ENCODE measurements at places on chromosomes 7 and 10.

- DNase-seq = no peak
- H3K4me3 ChIP-seq = peak overlapping the region; percentile 61
- H3K27ac ChIP-seq = peak overlapping the region; percentile 55
- no peaks in the 10 kb centered on the region for H3K27me3 ChIP-seq
- H3K4me1 ChIP-seq = peaks cover 2% of the 10 kb centered on the region
- no peaks in the 10 kb centered on the region for H3K36me3 ChIP-seq
These were observed 120.6 kb downstream of the LYZL1 start for GRCh38 chr10:29409241-29410054.

DNA sequence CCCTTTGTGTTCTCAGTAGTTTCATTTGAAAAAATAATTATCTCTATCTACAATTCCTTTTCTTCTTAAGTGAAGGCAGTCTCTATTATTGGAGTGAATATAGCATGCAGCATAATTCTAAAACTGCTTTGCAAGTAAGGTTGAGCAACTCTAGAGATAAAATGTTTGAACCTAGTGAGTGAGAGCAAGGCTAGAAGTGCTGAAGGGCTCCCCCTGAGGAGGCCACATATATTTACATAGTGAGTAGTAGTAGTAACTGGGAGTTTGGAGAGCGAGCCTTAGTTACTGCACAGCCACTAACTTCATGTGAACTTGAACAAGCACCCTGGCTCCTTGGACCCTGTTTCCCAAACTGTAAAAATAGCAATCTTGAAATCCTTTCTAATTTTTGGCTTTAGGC is 141.5 kb upstream of the DKK1 start:
- no peak overlapping the region for H3K27ac ChIP-seq
- no peaks in the 10 kb centered on the region for H3K4me1 ChIP-seq
- H3K36me3 ChIP-seq = no peaks in the 10 kb centered on the region

DNA sequence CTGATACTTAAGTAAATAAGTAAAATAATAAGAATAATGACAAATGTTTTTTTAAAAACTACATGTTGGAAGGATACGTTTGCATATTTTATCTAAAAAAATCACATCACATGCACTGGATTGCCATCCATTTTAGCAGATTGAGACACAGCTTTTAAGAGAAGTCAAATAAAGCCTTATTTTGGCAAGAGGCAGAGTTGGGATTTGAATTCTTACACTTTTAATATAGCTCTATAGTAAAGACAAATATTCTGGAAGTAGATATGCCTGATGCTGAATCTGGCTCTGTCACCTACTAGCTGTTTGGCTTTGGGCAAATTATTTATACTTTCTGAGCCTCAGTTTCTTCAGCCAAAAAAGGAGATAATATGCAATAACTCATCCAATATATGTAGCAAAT is 386.4 kb downstream of the ETV1 start:
- H3K36me3 ChIP-seq = no peaks in the 10 kb centered on the region
- H3K27me3 ChIP-seq = no peaks in the 10 kb centered on the region
- no peaks in the 10 kb centered on the region for H3K4me1 ChIP-seq
- no peak for DNase-seq
- no peak overlapping the region for H3K4me3 ChIP-seq

- no peak overlapping the region for H3K4me3 ChIP-seq
- no peak for DNase-seq
- no peak overlapping the region for H3K27ac ChIP-seq
- H3K27me3 ChIP-seq = no peaks in the 10 kb centered on the region
- H3K36me3 ChIP-seq = no peaks in the 10 kb centered on the region
These were observed 28.6 kb upstream of the PROSER2 start for GRCh38 chr10:11794566-11794965.

DNA sequence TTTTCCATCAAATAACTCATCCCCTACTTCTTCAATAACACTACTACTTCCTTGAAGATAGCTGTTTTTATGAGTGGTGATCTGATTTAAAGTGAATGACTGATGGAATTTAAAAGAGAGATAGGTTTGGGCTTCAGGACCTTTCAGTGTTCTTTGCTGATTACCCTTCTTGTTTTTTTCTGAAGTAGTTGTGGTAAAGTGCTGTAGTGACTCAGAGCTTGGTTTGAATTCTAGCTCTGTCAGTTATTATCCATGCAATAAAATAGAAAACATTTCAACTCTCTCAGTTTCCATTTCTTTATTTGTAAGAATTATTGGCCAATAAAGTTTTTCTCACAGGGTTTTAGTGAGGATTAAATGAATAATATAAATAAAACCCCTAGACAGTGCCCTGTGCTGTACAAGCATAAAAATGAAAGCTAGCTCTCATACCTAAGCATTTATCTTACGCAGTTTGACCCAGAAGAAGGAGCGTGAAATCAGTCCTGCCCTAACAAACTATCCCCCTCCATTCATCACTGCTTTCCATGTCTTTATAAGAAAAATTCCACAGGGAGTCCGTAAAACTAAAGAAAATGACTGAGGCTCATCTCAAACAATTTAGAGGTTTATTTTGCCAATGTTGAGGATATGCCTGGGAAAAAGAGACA is 25.1 kb upstream of the AKAP9 start:
- no peak overlapping the region for H3K4me3 ChIP-seq
- DNase-seq = no peak
- H3K27ac ChIP-seq = no peak overlapping the region
- no peaks in the 10 kb centered on the region for H3K36me3 ChIP-seq

DNA sequence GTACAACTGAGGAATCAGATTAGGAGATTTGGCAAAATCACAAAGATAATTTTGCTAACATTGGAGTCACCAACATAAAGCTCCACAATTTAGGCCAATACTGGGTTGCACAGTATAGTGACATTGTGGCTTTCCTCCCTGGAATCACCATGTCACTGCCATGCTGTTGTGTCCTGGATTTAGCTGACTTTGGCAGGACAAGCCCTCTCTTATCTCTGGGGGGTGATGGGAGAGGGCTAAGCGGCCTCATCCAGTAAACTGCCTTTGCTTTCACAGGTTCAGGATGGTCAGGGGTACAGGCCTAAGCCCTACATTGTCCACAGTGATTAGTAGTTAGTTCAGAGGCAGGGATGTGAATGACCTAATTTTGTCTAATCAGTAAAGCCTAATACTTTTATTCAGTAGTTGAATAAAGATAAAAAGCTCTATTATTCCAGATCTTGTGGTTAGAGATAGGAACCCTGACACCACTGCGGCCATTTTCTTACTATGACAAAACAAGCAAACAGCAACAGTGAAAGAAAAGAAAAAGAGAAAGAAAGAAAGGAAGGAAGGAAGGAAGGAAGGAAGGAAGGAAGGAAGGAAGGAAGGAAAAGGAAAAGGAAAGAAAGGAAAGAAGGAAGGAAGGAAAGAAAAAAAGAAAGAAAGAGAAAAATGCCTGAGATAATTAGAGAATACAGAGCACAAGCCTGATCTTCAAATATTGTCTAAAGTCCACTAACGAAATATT is 140.1 kb downstream of the ETV1 start:
- no peak for DNase-seq
- no peak overlapping the region for H3K4me3 ChIP-seq
- no peak overlapping the region for H3K27ac ChIP-seq

- no peaks in the 10 kb centered on the region for H3K4me1 ChIP-seq
- H3K27ac ChIP-seq = no peak overlapping the region
- DNase-seq = no peak
- no peak overlapping the region for H3K4me3 ChIP-seq
- H3K27me3 ChIP-seq = no peaks in the 10 kb centered on the region
- H3K36me3 ChIP-seq = no peaks in the 10 kb centered on the region
These were observed 182.8 kb upstream of the MBL2 start for GRCh38 chr10:52955337-52955736.

DNA sequence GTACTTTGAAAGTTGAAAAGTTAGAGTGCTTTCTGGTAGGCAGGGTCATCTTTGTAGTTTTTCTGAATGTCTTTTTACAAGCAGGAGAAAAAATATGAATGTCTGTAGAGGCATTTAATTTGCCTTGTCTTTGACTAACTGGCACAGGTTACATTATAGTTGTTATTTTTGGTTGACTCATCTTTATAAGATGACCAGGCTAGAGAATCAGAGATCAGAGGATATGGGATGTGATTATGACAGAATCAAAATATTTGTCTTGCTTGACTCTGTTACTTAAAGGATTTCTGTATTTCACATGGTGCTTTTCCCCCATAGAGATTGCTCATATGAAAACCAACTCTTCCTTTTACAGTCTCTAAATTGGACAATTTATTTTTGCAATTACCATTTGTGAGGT is 2.4 kb downstream of the ZMYND11 start:
- H3K36me3 ChIP-seq = no peaks in the 10 kb centered on the region
- no peak overlapping the region for H3K4me3 ChIP-seq
- DNase-seq = no peak
- peaks cover 13% of the 10 kb centered on the region for H3K4me1 ChIP-seq

DNA sequence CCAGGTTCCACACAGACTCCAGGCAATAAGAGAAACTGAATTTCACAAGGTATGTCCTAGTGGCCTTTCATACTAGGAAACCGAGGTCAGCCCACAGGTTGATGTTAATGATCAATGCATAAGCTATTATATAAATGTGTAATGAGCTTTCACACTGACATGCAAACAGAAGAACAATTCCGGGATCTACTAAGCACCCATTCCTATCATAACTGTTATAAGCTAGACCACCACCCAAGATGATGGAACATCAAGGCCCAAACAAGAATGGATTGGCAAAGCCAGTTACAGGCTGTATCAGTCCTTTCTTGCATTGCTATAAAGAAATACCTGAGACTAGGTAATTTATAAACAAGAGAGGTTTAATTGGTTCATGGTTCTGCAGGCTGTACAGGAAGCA is 15.2 kb downstream of the SORBS1 start:
- no peaks in the 10 kb centered on the region for H3K4me1 ChIP-seq
- H3K36me3 ChIP-seq = no peaks in the 10 kb centered on the region
- no peaks in the 10 kb centered on the region for H3K27me3 ChIP-seq
- no peak overlapping the region for H3K4me3 ChIP-seq
- no peak for DNase-seq

DNA sequence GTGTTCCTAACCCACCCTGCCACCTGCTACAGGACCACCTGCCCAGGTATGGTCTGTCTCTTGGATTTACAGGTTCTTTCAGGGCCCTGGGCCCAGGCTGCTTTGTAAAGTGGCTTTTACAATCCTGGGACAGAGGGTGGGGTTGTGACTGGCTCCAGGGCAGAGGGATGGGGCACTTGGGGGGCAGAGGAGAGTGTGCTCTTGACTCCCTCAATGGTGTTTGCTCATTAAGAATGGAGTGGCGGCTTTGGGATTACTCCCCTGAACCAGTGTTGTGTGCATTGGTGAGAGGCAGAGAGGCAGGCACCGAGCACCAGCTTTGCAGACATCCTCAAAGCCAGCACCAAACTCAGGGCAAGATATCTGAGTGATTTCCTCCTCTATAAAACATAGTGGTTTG is 43.5 kb downstream of the VWA2 start:
- no peaks in the 10 kb centered on the region for H3K4me1 ChIP-seq
- H3K27me3 ChIP-seq = no peaks in the 10 kb centered on the region
- no peak overlapping the region for H3K4me3 ChIP-seq
- DNase-seq = no peak
- no peak overlapping the region for H3K27ac ChIP-seq
- no peaks in the 10 kb centered on the region for H3K36me3 ChIP-seq

DNA sequence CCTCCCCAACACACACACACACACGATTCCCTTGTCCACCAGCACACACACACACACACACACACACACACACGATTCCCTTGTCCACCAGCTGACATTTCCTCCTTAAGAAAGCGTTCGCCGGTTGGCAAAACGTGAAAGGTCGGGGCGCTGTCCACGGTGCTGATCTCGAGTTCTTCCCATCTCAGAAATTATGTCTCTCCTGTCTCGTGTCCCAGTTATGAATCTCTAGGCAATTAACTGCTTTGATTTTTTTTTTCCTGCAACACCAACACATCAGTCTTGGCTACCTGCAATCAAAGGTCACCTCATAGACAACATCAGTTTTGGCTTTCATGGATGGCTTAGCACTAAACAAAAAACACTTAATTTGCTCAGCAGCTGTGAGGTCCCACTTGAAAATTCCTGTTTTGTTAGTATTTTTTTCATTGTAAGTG is 1.9 kb downstream of the INA start:
- H3K36me3 ChIP-seq = no peaks in the 10 kb centered on the region
- H3K4me3 ChIP-seq = no peak overlapping the region
- H3K4me1 ChIP-seq = peaks cover 21% of the 10 kb centered on the region
- H3K27ac ChIP-seq = no peak overlapping the region
- DNase-seq = peak; percentile 21

GRCh38 chr10:25048450-25048849 is 32.0 kb downstream of the THNSL1 start:
- H3K27ac ChIP-seq = no peak overlapping the region
- no peak for DNase-seq
- H3K4me3 ChIP-seq = no peak overlapping the region

DNA sequence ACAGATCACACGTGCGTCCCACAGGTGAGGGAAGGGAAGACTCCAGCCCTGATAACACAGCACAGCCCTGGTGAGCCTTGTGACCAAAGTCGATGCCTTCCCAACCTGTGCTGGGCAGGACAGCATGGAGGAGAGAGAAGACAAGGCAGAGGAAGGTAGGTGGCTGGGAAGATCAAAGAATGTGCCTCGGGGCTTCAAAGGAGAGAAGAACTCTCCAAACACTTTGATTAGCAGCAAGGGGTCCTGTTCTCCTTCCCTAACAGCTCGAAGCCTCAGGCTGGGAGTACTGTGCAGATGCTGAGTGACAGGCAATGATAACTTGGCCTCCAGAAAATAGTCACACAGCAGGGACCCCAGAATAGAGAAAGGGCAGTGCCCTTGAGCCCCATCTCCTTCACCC is 288.5 kb downstream of the TCERG1L start:
- H3K4me1 ChIP-seq = no peaks in the 10 kb centered on the region
- H3K36me3 ChIP-seq = no peaks in the 10 kb centered on the region
- no peak overlapping the region for H3K4me3 ChIP-seq
- no peaks in the 10 kb centered on the region for H3K27me3 ChIP-seq

DNA sequence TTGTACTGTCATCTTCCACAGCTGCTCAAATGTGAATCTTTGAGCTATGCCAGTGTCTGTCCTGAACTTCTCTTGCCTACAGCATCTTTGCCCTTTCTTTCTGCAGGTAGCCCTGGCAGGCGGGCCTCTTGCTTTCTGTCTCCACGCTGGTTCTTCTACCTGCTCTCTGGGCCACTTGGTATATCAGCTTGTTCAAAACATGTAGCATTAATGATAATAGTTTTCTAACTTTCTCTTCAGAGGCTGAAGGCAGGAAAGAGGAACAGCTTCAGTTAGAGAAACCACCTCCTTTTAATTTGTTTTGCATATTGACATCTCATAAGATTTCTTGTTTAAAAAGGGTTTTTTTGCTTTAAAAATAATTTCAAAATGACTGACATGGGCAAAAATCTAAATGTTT is 923 bp upstream of the FGL2 start:
- H3K4me1 ChIP-seq = peaks cover 9% of the 10 kb centered on the region
- no peak overlapping the region for H3K4me3 ChIP-seq
- peak overlapping the region; percentile 3 for H3K27ac ChIP-seq
- DNase-seq = no peak

GRCh38 chr7:30785786-30786185 is 14.6 kb downstream of the MINDY4 start:
- no peak overlapping the region for H3K4me3 ChIP-seq
- no peaks in the 10 kb centered on the region for H3K4me1 ChIP-seq
- H3K27ac ChIP-seq = no peak overlapping the region
